Fibroblast of skin of abdomen (primary cell): ENCODE measurements at places on chromosomes 4 and X.

- DNase-seq, result peak; percentile 29
These were observed 332.5 kb upstream of the ZFP42 start for GRCh38 chr4:187663076-187663475.

- peak; percentile 23 for DNase-seq
These were observed 55.9 kb downstream of the NPNT start for GRCh38 chr4:105951198-105951597.

GRCh38 chr4:86788826-86789225 is 60.4 kb downstream of the SLC10A6 start:
- DNase-seq, result no peak

GRCh38 chr4:99808260-99808857 is 8.3 kb upstream of the DAPP1 start:
- peak; percentile 4 for DNase-seq

GRCh38 chr4:123378794-123379193 is 17.8 kb upstream of the SPRY1 start:
- no peak for DNase-seq

DNA sequence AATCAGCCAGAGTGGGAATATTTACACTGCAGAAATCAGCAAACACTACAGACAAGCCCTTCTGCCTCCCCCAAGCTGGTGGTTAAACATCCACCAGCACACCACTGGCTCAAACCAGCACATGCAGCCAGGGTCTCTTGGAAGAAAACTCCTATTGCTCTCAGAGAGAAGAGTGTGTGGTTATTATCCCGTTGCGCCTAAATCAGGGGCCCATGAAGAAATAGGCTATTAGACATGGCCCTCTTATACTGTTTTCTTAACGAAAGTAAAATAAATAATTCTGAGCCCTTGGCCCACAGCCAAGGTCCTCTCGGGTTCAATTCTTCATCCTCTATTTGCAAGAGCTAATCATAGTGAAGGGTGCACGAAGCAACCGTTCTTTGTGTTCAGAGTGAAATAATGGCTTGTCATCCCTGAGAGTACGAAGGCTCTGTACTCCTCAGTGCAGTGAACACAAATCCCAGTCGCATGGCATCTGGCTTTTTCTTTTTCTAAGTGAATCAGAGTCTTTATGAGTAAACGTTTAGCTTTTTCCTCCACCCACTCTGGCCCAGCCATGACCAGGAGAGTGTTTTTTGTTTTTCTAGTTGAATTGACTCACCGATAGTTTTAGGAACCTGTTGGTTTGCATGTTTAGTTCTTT is 33.4 kb upstream of the RBM47 start:
- peak; percentile 68 for DNase-seq

DNA sequence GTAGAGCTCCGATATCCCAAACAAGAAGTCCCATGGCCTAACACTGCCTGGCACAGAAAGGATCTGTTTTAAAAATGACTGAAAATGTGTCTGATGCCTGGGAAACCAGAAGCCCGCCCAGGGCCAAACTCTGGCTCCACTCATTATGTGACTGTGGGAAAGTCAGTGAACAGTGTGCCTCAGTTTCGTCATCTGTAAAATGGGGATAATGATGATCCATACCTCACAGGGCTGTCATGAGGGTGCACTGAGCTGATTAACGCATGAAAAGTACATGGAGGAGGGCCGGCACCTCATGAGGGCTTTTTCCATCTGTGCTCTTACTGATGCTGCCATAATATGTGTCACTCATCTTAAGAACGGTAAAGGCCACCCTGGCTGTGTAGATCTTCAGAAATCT is 5.1 kb downstream of the SLC2A9 start:
- DNase-seq, result no peak

GRCh38 chr4:182143822-182144625 is 99.2 kb upstream of the TENM3 start:
- peak; percentile 92 for DNase-seq

DNA sequence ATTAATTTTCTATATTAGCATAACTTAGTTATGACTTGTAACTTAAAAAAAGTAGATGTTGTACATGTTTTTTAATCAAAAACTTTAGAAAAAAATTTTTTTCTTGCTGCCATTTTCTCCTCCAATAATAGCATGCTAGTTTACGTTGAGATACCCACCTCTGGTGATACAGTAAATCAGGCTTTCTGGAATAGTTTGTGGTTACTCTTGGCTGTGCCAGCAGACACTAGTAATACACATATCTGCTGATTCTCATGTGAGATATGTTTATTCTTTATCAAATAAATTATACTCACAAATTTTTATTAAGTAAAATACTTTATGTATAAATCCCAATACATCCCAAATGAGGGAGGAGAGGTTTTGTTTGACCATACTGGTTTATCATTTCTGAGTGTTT is 117.3 kb downstream of the KLHL8 start:
- DNase-seq, result no peak

GRCh38 chrX:65127842-65128241 is 151.6 kb upstream of the ZC4H2 start:
- no peak for DNase-seq

DNA sequence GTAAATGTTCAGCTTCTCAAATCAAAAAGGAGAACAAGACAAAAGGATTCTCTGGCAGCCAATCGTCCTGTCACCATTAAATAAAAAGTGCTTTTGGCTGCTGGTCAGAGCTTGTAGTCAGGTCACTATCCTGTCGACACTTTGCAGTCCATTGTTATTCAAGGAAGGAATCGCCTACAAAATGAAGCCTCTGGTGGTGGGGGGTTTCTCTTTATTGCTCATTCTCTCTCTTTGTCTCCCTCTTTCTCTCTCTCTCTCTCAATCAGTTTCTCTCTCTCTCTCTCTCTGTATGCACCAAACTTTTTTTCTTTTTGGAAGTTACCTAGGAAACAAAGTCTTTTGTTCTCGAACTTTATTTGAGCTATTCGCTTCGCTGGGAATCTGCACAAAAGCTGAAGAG is 17.6 kb upstream of the SCML1 start:
- no peak for DNase-seq

GRCh38 chrX:37796310-37796709 is 16.5 kb downstream of the CYBB start:
- no peak for DNase-seq

- DNase-seq, result no peak
These were observed 31.7 kb upstream of the CLDN34 start for GRCh38 chrX:9935436-9935835.

DNA sequence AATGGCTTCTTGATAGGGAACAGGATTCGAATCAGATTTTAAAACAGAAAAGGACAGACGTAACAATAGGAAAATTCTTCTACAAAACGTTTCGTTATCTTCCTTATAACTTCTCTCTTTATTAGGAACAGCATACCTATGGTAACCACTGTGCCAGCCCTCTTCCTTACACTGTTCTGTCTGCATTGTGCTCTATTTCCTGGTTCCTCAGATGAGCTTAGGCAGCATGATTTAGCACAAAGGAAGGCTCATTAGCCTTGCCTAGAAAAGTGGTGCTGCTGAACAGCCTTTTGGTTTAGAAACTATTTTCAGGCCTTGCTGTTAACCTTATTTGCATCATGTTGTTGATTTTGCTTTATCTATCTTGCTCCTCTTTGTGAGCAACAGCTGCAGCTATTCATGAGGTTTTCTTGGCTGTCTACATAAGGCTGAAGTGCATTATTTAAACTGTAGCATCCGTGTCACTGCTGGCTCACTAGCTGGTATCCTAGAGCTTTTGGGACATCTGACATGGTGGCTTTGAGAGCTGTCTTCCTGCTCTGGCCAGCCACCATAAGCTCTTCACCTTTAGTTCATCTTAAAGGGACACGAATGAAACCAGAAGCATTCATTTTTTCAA is 69.9 kb upstream of the NRK start:
- no peak for DNase-seq

DNA sequence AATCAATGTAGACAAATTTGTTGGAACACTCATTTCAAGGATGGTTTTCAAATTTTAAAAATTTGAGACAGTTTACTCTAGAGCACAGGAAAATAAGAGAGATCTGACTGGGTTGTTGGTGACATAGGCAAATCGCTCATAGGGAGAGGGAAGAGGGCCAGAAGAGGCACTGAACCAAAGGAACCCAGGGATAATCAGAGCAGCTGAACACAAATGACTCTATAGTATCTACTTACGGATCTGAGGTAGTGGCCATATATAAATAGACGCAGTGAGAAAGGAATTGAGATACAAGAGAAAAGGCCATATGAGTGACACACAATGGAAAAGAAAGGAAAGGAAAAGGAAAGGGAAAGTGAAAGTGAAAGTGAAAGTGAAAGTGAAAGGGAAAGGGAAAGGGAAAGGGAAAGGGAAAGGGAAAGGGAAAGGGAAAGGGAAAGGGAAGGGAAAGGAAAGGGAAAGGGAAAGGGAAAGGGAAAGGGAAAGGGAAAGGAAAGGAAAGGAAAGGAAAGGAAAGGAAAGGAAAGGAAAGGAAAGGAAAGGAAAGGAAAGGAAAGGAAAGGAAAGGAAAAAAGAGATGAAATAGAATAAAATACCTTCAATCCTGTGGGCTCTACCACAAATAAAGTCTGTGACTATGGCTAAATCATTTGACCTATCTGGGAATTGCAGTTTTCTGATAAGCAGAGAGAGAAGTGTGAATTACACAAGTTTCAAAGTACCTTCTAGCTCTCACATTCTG is 759.2 kb downstream of the DMD start:
- no peak for DNase-seq

GRCh38 chrX:7889135-7889534 is 38.1 kb downstream of the PNPLA4 start:
- no peak for DNase-seq
